Activated T-helper 1 cell treated with anti-CD3 and anti-CD28 coated beads, Interleukin-2, amount 50 U/mL, for 16 hours (primary cell): ENCODE measurements at places on chromosomes 4 and X.
A peak's percentile ranks its signal among the peaks of the same experiment; 100 is the strongest.

- no peak for DNase-seq
Observed at GRCh38 chrX:9626379-9626778, 139.3 kb downstream of the GPR143 start.

DNA sequence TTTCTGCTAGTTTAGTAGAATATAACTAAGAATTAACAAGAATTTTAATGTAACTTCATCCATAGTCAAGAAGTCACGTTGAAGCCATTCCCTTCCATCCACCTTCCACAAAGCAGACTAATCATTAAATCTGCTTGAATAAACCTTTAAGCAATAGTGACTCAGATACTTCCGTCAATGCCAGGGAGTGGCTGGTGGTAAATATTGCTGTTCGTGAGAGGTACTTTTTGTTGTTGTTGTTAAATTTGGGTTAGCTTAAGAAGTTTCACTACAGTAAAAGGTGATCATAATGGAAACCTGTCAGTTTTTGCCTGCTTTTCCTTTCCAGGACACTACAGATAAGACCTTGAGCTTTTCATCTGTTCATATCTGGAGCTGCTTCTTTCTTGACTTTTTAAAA, 316.3 kb downstream of the TMA16 start:
- no peak for DNase-seq

DNA sequence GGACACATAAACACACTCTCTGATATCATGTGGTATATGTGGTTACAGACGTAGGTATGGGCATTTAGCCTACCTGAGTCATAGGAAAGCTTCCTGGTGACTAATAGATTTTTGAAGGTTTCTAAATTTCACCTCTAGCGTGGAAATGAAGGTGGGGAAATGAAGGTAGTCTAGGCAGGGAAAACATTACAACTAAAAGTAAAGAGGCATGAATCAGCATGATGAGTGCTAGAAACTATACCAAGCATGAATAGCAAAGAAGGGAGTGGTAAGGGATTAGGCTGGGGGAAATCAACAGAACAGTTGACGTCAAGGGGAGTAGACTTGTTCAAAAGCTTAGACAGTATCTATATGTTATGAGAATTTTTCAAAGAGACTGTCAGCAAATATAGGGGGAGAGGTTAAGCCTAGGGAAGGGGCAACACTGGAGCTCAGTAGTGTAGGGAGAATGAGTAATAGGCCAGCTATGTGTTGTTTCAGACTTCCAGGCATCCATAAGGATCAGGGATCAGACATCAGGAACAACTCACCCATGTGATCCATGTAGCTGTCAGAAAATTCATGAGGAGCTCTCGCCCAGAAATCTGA, 279.3 kb upstream of the DIPK2B start:
- DNase-seq, result no peak

DNA sequence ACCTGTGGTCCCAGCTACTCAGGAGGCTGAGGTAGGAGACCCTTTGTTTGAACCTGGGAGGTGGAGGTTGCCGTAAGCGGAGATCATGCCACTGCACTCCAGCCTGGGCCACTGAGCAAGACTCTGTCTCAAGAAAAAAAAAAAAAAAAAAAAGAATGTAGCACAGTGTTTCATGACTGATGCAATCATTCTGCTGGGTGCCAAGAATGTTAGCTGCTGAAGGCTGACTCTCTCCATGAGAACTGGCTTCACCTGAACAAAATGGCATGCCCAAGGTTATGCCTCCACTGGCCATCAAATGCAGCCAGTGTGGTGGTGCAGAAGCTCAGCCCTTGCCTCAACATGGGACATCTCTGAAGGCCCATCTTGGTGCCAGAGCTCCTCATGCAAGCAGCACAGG, 412.1 kb downstream of the ADAM29 start:
- no peak for DNase-seq

DNA sequence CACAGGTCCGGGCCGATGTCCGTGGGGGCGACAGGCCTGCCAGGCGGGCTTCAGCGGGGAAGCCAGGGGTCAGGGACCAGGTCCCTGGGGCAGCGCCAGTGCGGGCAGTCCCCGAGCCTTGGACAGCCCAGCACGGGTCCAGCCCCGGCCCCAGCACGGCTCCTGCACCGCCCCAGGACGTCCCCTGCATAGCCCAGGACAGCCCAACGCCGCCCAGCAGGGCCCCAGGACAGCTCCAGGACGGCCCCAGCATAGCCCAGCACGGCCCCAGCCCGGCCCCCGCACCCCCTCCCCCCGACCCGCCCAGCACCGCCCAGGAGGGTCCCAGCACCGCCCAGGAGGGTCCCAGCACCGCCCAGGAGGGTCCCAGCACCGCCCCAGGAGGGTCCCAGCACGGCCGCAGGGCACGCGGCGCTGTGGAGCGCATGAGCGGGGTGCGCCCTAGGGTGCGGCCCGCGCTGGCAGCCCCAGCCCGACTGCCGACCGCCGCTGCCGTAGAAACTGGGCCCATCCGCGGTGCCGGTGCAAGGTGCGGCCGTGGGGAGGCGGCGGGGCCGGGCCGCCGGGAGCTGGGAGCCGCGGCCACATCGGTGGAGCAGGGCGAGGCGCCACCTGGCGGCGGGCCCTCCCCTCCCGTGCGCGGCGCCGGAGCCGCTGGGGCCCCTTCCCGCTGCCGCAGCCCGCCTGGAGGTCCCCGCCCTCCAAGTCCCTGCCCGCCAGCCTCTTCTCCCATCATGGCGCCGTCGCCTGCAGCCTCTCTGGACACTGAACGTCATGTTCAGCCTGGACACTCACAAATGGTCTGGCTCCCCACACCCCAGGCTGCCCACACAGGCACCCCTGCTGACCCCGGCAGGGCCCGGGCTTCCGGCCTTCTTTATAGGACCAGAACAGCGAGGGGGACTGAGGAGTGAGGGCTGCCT, 106.8 kb upstream of the NKX1-1 start:
- DNase-seq, result peak; percentile 17

DNA sequence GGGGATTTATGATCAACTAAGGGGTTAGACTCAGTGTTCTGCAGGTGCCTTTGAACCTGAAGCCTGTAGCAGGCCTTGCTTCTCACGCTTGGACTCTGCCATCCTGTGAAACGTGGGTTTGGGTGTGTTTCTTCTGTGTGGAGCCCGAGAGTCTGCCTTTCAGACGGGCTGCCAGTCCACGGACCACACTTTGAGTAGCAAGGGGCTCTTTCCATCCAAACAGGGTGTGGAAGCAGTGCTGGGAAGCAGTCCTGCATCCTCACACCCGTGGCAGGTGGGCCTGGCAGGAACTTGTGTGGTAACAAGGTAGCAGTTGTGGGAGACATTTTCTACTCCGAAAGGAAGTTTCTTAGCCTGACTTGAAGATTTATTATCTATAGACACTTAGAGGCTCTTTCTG, 22.7 kb downstream of the RGS12 start:
- DNase-seq, result no peak
